ENCODE measurements at places on chromosomes 5 and 9. TPM values are rescaled to one million over a fixed set of nuclear protein-coding genes. Genes with fewer than 3 reads are reported as not detected.

- no peaks in the 10 kb centered on the region for H3K4me1 ChIP-seq
- DNase-seq, result no peak
- no peaks in the 10 kb centered on the region for H3K27me3 ChIP-seq
- no peak overlapping the region for H3K27ac ChIP-seq
Measured at GRCh38 chr9:108392877-108393276, 462.9 kb downstream of the ACTL7B start.

- peaks cover 33% of the 10 kb centered on the region for H3K36me3 ChIP-seq
- peak overlapping the region; percentile 95 for H3K4me3 ChIP-seq
- H3K4me1 ChIP-seq, result peaks cover 18% of the 10 kb centered on the region
Measured at GRCh38 chr9:35690614-35691333, 1.0 kb upstream of the TPM2 start.

- no peak for DNase-seq
- H3K4me3 ChIP-seq, result no peak overlapping the region
- H3K36me3 ChIP-seq, result no peaks in the 10 kb centered on the region
- H3K4me1 ChIP-seq, result peaks cover 25% of the 10 kb centered on the region
Measured at GRCh38 chr5:74167206-74167929, 473.2 kb downstream of the ENC1 start.

GRCh38 chr9:35732800-35733541 lies 505 bp downstream of the CREB3 start:
- H3K27ac ChIP-seq, result peak overlapping the region; percentile 99
- peaks cover 34% of the 10 kb centered on the region for H3K36me3 ChIP-seq
- peak overlapping the region; percentile 80 for H3K4me3 ChIP-seq
- no peak for DNase-seq
- peaks cover 51% of the 10 kb centered on the region for H3K4me1 ChIP-seq

- H3K4me3 ChIP-seq, result no peak overlapping the region
- H3K27me3 ChIP-seq, result no peaks in the 10 kb centered on the region
- no peak for DNase-seq
- H3K4me1 ChIP-seq, result no peaks in the 10 kb centered on the region
- H3K36me3 ChIP-seq, result no peaks in the 10 kb centered on the region
- H3K27ac ChIP-seq, result no peak overlapping the region
Measured at GRCh38 chr9:123250504-123250903, 17.9 kb downstream of the STRBP start.

DNA sequence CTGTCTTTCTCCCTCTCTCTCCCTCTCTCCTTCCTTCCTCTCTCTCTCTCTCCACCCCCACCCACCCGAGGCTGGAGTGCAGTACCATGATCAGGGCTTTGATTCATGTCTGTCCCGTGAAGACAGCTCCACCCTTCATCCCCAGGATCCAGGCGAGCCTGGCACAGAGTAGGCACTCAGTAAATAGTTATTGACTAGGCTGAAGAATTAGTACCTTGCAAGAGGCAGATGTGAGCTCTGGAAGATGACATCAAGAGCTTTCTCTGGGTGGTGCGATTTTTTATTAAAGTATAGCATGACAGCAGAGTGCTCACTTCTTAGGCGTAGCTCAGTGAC lies 24.0 kb upstream of the WDR38 start:
- H3K27ac ChIP-seq, result no peak overlapping the region

NR5A1 gene
- not detected for total RNA-seq

All from sigmoid colon (tissue), 7 donors.